ENCODE measurements at places on chromosomes 16 and 17. TPM values are rescaled to one million over a fixed set of nuclear protein-coding genes. Genes with fewer than 3 reads are reported as not detected.

The LGALS9B gene
- not detected for total RNA-seq

The SDR42E1 gene
- not detected for total RNA-seq

The PRRT2 gene
- 1.4 TPM for total RNA-seq

The PSMB10 gene
- 66.8 TPM for total RNA-seq

The UNC13D gene
- 6.0 TPM for total RNA-seq

The KRT10 gene
- 17.6 TPM for total RNA-seq

The KRT24 gene
- total RNA-seq, result not detected

The CTF1 gene
- total RNA-seq, result 22.2 TPM

The MRC2 gene
- total RNA-seq, result 50.8 TPM

The NPTX1 gene
- total RNA-seq, result 0.12 TPM

The CBX2 gene
- 4.3 TPM for total RNA-seq

The MYH8 gene
- not detected for total RNA-seq

The LRRC37A gene
- 2.0 TPM for total RNA-seq

The CMTM1 gene
- 2.4 TPM for total RNA-seq

The CCL23 gene
- total RNA-seq, result not detected

The SLFN14 gene
- not detected for total RNA-seq

The MPV17L gene
- total RNA-seq, result 7.8 TPM

The MAP3K14 gene
- 16.5 TPM for total RNA-seq

The HYDIN gene
- total RNA-seq, result 1.6 TPM

The PRR14 gene
- total RNA-seq, result 20.2 TPM

The SLC7A6OS gene
- total RNA-seq, result 9.2 TPM

The DNAAF8 gene
- 0.56 TPM for total RNA-seq

The KRTAP2-2 gene
- total RNA-seq, result not detected

The LAT gene
- 1.2 TPM for total RNA-seq

The ZNF174 gene
- 9.2 TPM for total RNA-seq

The CAMKK1 gene
- total RNA-seq, result 6.8 TPM

The GTF3C1 gene
- 71.1 TPM for total RNA-seq

The ZNF205 gene
- total RNA-seq, result 8.6 TPM

The TP53TG3F gene
- total RNA-seq, result 0.21 TPM

The DNAI2 gene
- not detected for total RNA-seq
